ENCODE measurements at places on chromosomes 1 and 21.

DNA sequence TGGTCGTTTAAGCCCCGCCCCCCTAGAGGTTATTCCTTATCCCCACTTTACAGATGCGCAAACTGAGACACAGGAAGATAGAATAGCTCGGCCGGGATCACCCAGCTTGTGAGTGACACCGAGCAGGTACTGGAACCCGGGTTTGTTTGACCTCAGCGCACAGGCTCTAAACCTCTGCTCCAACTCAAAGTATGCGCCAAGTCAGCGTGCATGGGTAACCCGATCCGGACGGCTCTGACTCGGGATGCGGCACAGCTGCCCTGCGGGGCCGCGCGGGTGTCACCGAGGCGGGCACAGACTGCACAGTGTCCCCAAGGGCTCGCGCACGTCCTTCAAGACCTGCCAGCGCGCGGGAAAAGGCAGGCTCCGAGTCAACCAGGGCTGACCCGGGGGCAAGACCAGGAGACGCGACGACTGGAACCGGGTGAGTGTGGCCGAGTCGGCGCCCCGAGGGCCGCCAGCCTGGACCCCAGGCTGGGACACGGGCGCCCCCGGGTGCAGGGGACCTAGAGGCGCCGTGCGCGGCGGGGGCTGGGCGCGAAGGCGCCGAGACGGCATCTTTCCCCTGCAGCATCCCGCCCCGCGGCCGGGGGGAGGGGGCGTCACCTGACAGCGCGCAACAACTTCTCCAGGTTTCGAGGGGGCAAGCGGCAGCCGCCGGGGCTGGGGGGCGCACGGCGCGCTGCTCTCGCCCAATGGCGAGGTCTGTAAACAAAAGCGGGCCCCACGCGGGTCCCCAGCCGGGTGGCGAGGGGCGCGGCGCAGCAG, 101.9 kb upstream of the SOD1 start:
- no peak for DNase-seq

GRCh38 chr1:44030605-44031251, 534 bp downstream of the SLC6A9 start:
- peak; percentile 70 for DNase-seq

DNA sequence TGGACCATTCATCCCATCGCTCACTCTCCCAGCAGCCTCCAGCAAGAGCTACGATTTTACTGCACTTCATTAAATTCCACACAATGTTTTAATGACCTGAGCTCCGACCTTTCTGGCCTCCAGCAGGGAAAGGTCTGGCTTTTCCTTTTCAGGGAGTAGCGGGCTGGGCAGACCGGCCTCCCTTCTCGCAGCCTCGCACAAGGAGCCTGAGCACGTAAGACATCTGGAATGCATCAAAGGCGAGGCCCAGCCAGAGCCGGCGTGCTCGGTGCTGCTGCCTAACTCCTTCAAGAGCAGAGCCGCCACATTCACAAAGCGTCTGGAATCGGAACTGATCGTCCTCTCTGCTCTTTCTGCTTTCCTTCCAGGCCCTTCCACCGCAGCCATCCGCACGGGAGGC, 32.5 kb upstream of the FHAD1 start:
- no peak for DNase-seq

DNA sequence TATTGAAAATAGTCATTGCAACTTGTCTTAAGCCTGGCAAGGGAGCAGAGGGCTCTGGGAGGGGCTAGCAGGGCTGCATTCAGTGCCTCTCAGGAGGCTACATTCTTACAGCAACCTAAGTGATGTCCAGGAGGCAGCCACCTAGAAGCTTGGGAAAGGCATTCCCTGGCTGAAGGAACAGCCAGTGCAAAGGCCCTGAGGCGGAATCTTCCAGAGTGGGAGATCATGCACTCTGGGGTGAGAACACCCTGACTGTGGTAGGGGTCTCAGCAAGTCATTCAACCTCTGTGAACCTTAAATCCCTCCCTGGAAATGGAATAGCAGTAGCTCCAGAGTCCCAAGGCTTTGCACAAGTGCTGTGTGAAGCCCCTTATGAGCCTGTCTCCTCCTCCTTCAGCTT, 84.1 kb downstream of the TAS1R2 start:
- DNase-seq = no peak

DNA sequence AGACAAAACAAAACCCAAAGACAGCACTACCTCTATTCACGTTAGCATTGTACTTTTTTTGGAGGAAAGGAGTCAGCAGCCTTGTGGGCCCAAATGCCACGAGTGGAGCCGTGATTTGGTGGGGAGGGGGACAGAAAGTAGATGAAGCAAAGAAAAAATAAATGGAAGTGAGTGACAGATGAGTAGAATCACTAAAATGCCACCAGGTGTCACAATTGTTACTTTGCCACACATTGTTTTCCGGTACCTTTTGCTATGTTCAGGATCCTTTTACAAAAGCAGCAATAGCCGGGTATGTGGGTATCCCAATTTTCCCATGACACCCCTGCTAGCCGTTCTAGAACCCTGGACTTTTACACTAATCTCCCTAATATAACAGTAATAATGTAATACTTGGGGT, 85.0 kb upstream of the AK4 start:
- no peak for DNase-seq

GRCh38 chr1:43253173-43253572, 16.6 kb upstream of the TMEM125 start:
- no peak for DNase-seq

GRCh38 chr1:239879321-239880170, 212.1 kb upstream of the FMN2 start:
- no peak for DNase-seq

GRCh38 chr21:21715266-21715969, 717.2 kb downstream of the NCAM2 start:
- DNase-seq = no peak

- no peak for DNase-seq
Observed at GRCh38 chr1:157110686-157111085, 11.1 kb upstream of the ETV3L start.

- no peak for DNase-seq
Observed at GRCh38 chr1:11157867-11158266, 31.3 kb upstream of the ANGPTL7 start.

DNA sequence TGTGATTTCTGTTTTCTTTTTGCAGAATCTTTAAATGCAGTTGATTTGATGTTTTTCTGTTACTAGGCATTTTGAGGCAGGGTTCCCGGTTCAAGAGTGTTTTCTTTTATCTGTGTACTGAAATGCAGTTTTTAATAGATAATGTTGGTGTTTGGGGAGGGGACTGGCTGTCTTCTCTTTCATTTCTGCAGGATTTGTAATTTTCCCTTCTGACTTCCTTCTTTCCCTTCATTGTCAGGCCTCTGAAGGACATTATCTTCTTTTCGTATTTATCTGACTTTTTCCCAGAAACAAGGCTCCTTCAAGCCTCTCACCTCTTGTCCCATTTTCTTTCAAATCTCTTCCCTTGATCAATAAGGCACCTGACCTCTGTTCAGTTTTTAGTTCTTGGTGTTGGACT, 1.5 kb upstream of the GALNT2 start:
- no peak for DNase-seq

DNA sequence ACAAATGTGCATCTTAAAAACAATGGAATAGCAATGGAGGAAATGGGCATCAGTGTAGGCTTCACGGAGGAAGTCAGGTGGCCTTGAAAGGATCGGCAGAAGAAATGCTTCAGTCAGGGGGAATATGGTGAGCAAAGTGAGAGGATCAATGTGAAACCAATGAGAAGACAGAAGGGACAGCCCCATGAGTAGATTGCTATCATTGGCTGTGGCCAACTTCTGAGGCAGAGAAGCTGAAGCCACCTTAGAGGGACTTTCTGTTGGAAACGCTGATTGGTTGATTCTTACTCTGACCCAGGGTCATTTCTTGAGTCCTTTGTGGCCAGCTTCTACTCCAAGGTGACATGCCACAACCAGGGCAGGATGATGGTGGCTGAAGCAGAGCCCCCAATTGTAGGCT, 130.7 kb upstream of the ZNF648 start:
- DNase-seq = no peak

DNA sequence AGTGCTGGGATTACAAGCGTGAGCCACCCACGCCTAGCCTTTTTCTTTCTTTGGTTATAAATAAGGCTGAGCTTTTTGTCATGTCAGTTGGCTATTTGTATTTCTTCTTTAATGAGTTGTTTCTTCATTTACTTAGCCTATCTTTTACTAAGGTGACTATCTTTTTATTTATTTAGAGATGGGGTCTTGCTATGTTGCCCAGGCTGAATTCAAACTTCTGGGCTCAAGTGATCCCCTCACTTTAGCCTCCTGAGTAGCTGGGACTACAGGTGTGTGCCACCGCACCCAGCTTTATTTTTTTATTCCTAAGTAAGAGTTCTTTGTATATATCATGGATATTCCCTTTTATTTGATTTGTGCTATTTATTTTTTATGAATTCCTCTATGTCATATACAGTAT, 11.9 kb downstream of the DMBX1 start:
- DNase-seq = no peak

DNA sequence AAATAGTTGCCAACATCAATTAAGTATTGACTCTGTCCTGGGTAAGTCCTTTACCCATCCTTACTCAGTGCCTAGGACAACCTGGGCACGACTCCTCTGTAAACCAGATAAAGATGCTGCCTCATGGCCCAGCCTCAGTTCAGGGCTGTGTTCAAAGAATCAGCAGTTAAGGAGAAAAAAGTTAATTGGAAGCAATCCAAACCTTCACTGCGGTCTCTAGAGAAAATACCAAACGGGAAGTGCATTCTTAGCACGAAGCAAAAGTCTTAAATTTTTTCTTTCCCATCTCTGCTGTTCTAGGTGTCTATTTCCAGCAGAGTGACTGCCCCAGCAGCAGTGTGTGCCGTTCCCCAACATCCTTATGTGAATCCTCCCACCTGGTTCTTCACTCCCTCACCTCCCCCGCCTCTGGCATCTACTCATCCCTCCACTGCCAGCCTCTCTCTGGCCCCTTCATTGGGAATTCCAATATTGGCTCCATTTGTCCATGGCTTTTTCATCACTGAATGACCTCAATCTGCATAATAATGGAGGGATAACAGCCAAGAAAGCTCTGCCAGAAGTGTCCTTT, 23.2 kb downstream of the KANK4 start:
- no peak for DNase-seq

Measured in hippocampal formation (tissue), 2 donors.